NCI-H1092 (cell line): ENCODE measurements at places on chromosomes 2 and 18.
A peak's percentile ranks its signal among the peaks of the same experiment; 100 is the strongest.

DNA sequence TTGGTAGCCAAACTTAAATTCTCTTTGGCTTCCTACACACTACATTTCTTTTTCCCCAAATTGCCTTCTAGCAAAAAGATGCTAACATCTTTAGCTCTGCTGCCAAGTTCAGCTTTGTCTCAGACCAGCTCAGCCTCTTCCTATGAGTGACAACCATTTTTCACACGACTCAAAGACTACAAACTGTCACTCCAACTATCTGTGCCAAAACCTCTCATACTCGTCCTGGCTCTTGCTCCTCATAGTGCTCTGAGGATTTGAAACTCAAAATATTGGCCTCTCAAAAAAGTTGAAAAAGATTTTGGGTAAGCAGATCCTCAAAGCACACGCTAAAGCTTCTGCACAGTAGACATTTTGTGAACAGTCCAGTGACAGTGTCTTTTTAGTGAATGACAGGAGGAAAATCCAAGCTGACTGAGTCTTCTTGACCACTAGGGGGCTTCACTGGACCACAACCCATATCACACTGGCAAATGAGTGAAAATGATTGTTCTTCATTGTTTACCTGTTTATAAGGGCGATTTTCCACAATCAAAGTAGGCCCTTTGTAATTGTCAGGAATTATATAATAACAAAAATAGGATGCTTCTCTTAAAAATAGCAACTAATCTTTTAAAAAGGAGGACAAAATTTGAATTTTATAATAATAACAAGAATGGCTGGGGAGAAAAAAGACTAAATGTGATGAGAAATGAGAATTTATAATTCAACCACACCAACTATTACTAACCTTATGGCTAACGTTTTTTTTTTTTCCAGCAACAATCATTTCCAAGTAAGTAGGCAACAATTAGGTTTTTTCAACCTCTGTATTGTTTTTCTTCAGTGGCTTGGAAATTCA, 85.5 kb upstream of the PGAP1 start:
- DNase-seq: peak; percentile 26

GRCh38 chr2:96306370-96306769, 1.0 kb upstream of the SNRNP200 start:
- no peak for DNase-seq

DNA sequence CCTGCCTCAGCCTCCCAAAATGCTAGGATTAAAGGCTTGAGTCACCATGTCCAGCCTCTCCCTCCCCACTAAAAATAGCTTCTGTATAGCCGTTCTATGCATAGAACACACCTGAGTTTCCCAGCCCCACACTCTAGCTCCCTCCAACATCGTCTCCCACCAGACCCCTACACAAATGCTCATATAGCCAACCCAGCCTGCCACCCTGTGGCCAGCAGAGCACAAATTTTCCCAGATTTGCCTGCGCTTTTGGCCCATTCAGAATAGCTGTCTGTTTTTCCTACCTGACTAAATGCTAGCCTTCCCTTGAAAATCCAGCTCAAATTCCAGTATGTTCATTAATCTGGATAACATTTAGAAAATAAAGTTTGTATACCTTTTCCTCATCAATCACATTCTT, 22.8 kb downstream of the TRABD2A start:
- no peak for DNase-seq

GRCh38 chr2:118085173-118086023, 2.9 kb upstream of the INSIG2 start:
- no peak for DNase-seq

DNA sequence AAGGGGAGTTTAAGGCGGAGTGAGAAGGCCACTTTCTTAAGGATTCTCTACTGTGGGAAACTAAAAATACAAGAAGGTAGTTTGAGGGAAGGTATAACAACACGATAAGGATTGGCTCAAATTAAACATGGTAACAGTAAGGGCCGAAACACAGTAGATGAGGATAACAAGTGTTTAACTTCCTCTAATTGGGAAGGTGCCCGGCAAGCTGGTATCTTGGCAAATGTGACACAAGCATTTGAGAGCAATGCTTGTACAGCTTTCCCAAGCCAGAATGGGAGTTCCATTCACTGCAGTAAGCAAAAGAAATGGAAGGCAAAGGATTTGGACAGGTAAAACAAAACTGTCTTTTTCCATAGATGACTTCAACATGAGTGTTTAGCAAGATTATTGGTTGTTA, 19.8 kb downstream of the USP40 start:
- no peak for DNase-seq

- DNase-seq: no peak
These were observed 36.0 kb upstream of the UBE2E3 start for GRCh38 chr2:180944372-180944771.

DNA sequence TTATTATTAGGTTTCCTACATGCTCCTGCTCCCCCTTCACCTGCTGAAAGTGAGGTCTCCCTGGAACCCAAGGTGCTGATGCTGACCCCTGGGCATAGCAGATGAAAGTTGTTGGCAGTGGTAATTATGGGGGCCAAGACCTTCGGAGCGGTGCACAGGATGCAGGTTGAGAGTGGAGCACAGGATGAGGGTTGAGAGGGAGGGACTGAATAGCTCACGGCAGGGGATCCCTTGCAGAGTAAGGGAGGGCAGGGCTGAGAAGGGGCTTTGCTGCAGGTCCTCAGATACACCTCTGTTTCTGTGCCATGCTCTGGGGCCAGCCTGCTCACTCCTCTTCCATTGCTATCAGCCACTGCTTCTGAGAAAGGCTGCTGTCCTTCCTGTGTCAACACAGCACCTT, 163.3 kb downstream of the FHOD3 start:
- DNase-seq: no peak

- no peak for DNase-seq
These were observed 680 bp downstream of the TTN start for GRCh38 chr2:178806543-178806942.

GRCh38 chr2:71563872-71564271, 110.5 kb downstream of the DYSF start:
- DNase-seq: no peak

- no peak for DNase-seq
These were observed 81.8 kb upstream of the LCLAT1 start for GRCh38 chr2:30365201-30365600.

- DNase-seq: no peak
These were observed 9.3 kb upstream of the ALLC start for GRCh38 chr2:3648652-3649177.

DNA sequence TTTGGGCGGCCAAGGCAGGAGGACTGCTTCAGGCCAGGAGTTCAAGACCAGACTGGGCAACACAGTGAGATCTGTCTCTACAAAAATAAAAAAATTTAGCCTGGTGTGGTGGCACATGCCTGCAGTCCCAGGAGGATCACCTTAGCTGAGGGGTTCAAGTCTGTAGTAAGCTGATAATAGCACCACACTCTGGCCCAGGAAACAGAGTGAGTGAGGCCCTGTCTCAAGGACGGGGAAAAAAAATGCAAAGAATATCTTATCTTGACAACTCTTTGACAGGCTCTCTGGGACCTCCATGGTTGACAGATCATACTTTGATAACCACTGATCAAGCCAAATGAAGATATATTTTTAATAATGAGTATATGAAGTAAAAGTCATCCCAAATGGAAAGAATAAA, 22.7 kb downstream of the USP34 start:
- no peak for DNase-seq

DNA sequence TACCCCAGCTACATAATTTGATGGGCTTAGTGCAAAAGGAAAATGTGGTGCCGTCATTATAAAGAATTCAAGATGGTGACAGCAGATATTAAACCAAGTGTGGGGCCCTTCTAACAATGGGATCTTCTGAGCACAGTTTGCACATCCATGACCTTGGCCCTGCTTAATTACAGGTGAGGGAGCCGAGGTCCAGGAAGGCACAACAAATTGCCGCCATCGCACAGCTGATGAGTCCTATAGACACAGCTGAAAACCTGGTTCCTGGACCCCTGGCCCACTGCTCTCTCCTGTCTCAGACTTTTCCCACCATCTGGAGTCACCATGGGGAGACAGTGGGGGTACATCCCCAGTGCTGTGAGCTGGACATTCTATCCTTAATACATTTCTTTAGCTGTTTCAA, 95.8 kb upstream of the MAP4K3 start:
- no peak for DNase-seq

- DNase-seq: no peak
These were observed 24.9 kb upstream of the RAB10 start for GRCh38 chr2:26008851-26009566.

- DNase-seq: no peak
These were observed 503.6 kb upstream of the REG3G start for GRCh38 chr2:78521938-78522337.

DNA sequence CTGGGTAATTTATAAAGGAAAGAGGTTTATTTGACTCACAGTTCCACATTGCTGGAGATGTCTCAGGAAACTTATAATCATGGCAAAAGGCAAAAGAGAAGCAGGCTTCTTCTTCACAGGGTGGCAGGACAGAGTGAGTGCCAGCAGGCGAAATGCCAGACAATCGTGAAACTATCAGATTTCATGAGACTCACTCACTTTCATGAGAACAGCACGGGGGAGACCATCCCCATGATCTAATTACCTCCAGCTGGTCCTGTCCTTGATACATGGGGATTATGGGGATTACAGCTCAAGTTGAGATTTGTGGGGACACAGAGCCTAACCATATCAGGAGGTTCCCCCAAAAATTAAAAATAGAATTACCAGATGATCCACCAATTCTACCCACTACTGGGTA, 675.5 kb upstream of the SLC8A1 start:
- DNase-seq: no peak

DNA sequence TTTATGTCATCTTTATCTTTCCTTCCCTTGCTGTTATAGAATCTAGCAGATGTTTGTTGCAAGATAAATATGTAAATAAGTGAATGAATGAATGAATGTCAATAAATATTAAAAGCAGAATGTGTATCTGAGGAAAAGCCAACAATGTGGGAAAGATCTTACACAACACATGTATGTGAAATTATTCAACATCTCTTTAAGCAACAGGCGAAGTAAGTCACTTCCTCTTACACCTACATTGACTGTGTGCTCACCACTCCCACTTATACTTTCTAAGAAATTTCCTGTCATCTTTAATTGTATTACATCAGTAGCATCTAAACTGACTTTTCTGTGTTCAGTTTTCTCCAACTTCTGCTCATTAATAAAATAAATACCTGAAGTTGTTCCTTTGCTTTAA, 43.0 kb downstream of the RAD51AP2 start:
- DNase-seq: no peak

DNA sequence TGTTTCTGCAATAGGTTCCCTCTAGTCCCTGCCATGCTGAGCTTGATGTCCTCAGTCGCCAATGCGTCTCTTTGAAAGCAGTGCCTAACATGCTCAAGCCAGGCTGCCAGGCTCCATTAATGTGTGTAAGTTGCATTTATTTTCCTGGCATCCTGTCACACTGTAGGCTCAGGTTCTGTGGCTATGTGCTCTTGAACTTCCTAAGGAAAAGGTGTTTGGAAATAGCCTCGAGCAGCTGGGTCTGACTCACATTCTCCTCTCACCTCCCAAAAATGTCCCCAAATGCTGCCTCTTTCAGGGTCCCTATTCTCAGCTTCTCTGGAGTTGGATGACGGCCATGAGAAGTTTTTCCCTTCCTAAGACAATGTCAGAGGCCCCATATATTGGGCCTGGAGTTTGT, 58.0 kb upstream of the SLC14A2 start:
- DNase-seq: no peak

DNA sequence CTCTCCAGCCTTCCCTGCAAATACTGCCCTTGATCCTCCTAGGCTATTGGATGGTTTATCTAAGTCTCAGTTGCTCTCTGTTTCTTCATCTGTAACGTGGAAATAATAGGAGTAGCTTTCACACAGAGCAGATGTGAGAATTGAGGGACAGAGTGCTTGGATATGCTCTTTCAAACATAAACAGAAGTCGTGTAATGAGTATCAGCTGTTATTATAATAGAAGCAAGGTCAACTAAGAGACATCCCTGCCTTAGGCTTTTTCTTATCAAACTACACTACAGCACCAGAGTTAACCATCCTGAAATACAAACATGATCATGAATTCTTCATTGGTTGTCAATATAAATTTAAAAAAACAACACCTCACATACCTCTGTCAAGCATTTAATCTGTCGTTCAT, 138.2 kb downstream of the DOK6 start:
- no peak for DNase-seq

DNA sequence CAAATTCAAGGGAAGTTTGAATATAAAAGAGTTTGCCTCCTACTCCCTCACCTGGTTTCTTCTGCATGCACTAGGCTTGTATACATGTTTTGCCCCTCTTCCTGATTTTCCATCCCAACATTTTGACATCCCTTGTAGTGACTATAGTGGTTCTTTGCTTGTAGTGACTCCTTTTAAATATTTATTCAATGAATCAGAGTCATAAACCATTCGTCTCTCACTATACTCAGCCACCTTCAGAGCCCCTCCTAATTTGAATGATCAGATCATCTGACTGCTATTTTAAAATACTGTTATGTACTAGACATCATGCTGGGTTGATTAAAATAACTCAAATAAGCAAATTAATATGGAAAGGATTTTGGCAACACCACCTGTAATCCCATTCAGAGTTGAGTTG, 492.1 kb upstream of the PIK3C3 start:
- DNase-seq: no peak

DNA sequence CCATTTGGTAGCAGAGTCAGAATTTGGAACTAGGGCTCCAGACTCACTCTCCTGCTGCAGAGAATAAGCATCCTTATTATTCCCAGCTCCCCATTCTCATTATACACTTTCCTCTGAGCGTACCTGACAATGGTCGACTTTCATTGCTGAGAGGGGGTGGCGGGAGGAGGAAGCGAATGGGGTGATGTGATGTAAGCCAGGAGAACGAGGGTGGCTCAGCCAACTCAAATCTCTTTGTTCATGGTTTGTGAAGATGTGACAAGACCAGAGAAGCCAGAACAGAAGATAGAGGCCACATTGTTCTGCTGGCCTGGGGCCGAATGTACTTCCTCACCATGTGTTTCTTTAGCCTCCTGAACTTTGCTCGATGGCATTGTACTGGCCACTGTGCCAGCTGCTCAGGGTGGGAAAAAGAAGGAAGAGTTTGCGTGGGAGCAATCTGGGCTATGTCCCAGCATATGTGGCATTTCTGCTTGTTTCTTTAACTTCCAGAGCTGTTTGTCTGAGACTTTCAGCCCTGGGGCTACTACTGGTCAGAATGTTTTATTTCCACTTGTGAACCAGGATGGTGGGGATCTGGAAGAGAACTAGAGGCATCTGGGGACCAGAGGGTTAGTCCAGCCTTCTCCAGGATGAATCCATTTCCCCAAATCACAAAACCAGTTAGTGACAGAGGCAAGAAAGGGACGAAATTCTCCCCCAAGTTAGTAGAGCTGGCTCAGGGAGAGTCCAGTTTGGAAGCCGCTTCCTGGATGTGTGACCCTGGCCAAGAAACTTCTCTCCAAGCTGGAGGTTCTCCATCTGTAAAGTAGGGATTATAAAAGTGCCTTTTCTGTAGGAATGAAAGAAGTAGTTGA, 62.6 kb downstream of the MOGAT1 start:
- no peak for DNase-seq
